ENCODE measurements at places on chromosomes 12 and 14.

- DNase-seq = peak; percentile 64
Observed at GRCh38 chr12:49092086-49092815, 2.4 kb downstream of the DHH start.

GRCh38 chr12:52634266-52635056, 16.1 kb upstream of the KRT73 start:
- DNase-seq = no peak

DNA sequence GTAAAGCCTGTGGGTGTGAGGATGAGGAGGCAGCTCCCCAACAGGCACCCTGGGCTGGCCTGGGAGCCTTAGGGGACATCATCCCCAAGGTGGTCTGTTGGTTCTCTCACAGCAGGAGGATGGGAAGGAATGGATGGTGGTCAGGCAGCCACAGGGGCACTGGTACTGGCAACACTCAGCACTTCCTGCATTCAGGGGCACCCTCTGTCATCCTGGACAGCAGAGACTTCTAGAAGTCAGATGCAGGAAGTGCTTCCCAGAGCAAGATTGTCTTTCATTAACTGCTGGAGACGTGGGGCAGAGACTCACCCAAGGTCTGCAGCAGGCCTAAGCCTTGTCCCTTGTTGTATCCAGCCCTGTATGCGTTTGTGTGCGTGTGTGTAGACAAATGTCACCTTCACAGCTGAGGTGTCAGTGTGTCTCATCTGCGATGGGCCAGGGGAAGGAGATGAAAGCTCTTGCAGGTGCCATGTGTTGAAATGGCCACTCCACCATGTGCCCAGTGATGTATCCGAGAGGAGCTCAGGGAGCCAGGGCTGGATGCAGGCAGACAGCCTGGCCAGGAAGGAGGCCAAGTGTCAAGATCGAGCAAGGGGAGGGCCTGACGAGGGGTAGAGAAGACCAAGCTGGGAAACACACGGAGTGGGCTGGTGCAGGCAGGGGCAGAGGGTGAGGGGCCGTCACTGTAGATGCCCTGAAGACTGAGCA, 85.1 kb downstream of the PITPNM2 start:
- no peak for DNase-seq

DNA sequence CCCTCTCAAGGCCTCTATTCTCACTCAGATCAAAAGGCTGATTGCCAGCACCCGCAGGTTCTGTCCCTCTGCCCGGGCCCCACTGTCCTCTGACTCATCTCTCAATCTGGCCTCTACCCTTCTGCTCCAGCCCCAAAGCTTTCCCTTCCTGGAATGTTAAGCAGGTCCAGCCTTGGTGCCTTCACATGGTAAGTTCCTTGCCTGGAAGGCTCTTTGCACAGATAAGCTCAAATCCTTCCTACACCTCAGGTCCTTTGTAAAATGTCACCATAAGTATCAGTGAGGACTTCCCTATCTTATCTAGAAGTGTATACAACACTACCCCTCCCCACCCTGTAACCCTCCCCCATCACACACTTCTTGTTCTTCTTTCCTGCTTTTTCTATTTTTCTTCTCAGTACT, 22.2 kb downstream of the LPCAT3 start:
- no peak for DNase-seq

- DNase-seq = no peak
Observed at GRCh38 chr12:47449797-47450196, 256.0 kb downstream of the RPAP3 start.

DNA sequence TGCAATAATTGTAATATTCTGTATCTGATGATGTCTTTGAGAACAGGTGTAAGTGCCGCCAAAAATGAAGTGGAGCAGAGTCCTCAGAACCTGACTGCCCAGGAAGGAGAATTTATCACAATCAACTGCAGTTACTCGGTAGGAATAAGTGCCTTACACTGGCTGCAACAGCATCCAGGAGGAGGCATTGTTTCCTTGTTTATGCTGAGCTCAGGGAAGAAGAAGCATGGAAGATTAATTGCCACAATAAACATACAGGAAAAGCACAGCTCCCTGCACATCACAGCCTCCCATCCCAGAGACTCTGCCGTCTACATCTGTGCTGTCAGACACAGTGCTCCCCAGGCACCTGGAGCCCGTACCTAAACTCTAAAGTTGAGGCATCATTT, 268.7 kb downstream of the DAD1 start:
- DNase-seq = no peak

DNA sequence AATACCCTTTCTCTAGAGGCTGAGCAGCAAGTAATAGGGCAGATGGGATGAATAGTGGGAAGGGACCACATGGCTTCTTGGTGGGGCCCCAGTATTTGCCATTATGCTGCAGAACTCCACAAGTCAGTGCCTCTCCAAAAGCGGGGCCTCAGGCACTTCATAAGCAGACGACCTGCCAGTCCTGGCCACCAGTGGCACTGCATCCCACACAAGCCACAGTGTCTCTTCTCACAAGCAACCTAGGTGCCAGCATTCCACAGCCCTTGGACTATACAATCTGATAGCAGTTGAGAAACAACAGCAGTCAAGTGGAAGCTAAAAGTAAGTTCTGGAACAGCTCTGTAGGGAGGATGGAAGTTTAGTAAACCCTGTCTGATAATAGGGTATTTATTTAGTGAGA, 4.2 kb upstream of the SLC8A3 start:
- no peak for DNase-seq

GRCh38 chr14:67359775-67360469, at the start of the genes ATP6V1D and EIF2S1:
TSS of gene ATP6V1D (minus strand) at chr14:67359804. CDS start at chr14:67359698, 106 bp downstream.
TSS of gene EIF2S1 (plus strand) at chr14:67360328. CDS start at chr14:67364768, 4,440 bp downstream.
- peak; percentile 98 for DNase-seq

DNA sequence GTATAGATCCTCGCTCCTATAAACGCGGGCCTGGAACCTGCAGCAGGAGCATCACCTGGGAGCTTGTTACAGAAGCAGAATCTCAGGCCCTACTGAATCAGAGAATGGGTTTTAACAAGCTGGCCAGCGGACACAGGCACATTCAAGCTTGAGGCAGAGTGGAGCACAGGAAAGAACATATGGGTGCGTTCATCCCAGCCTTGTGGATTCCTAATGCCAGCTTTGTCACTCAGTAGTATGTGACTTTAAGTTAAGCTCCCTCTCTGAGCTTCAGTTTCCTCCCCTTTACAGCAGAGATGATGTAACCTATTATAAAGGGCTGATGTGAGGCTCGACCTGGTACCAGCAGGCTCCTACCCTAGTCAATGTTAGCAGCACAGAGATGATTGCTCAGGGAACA, 204.9 kb downstream of the ZFP36L1 start:
- no peak for DNase-seq

DNA sequence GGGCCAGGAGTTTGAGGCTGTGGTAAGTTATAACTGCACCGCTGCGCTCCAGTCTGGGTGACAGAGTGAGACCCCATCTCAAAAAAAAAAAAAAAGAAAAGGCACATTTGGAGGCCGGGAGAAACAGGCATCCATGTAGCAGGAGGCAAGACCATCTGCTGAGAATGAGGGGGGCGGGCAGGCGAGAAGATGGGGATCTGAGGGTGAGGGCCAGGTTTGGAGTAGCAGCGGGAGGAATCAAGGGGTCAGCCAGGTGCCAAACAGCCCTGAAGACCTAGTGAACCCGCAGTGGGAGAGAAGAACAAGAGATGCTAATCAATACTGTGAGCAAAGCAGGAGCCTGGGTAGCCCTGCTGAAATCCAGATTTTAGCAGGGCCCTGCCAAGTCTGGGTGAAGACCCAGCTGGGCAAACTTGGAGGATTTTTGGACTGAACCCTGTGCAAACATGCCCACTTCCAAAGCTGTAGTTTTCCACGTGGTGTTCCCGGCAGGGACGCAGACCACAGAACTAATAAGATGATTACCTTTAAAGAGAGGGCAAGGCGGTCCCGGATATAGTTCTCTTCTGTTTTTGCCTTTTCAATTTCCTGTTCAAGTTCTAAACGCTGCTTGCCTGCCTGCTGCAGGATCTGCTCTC, 61.0 kb downstream of the NIN start:
- no peak for DNase-seq

DNA sequence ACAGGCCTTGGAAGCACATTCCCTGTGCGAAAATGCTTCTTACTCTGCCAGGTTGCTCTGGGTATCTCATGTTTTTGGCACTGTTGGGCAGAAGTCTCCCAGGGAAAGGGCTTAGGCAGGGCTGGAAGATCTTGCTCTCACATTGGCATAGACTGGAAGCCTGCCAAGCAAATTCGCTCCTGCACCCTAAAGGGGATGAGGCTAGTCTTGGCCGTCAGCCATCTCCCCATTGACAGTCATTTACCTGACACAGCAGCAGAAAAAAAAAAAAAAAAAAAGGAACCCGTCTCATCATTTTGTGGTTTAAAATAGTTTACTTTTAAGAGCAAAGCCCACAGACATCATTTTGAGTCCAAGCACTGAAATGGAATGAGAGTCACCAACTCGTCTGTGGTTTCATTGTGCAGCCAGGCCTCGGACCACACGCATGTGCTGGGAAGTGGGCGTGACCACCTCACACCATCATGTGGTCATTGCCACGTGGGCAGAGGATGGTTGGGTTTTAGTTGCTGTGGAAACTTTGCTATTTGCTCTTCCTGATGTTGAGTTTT, 84.8 kb downstream of the NRXN3 start:
- no peak for DNase-seq

DNA sequence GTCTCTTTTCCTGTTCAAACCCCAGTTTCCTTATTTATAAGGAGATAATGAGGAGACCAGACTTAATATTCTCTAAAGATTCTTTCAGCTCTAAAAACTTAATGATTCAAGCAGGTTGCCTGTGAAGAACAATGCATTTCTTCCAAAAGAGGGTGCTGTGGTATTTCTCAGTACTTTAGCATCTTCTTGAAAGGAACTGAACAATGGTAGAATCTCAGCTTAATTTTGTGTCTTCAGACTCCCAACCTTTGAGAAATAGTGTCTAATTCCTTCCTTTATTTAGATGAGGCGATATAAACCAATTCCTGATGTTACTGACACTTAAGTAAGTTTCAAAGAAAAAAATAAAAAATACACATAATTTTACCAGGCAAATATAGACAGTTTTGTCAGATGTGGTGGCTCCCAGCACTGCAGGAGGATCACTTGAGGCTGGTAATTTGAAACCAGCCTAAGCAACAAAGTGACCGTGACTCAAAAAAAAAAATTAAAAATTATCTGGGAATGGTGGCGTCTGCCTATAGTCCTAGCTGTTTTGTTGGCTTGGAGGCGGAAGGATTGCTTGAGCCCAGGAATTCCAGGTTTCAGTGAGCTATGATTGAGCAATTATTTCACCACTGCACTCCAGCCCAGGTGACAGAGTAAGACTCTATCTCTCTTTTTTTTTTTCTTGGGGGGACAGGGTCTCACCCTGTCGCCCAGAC, 76.9 kb upstream of the PSMA6 start:
- no peak for DNase-seq

GRCh38 chr12:55935738-55936151, 4.8 kb downstream of the DGKA start:
- no peak for DNase-seq

- no peak for DNase-seq
Observed at GRCh38 chr12:130698106-130698505, 18.0 kb downstream of the RIMBP2 start.

- no peak for DNase-seq
Observed at GRCh38 chr14:76713121-76713520, 48.1 kb upstream of the VASH1 start.

Measured in endothelial cell (in vitro differentiated cells).